ENCODE measurements at places on chromosomes 7 and 10. TPM values are rescaled to one million over a fixed set of nuclear protein-coding genes. Genes with fewer than 3 reads are reported as not detected.

The ANXA8 gene
- total RNA-seq, result not detected

The OPALIN gene
- not detected for total RNA-seq

The C1QL3 gene
- total RNA-seq, result not detected

The WIPF3 gene
- not detected for total RNA-seq

The FAM13C gene
- not detected for total RNA-seq

GRCh38 chr10:15189133-15189885 lies 20.8 kb upstream of the NMT2 start:
- no peaks in the 10 kb centered on the region for H3K27me3 ChIP-seq
- no peaks in the 10 kb centered on the region for H3K36me3 ChIP-seq
- peaks cover 33% of the 10 kb centered on the region for H3K4me1 ChIP-seq
- DNase-seq, result no peak

DNA sequence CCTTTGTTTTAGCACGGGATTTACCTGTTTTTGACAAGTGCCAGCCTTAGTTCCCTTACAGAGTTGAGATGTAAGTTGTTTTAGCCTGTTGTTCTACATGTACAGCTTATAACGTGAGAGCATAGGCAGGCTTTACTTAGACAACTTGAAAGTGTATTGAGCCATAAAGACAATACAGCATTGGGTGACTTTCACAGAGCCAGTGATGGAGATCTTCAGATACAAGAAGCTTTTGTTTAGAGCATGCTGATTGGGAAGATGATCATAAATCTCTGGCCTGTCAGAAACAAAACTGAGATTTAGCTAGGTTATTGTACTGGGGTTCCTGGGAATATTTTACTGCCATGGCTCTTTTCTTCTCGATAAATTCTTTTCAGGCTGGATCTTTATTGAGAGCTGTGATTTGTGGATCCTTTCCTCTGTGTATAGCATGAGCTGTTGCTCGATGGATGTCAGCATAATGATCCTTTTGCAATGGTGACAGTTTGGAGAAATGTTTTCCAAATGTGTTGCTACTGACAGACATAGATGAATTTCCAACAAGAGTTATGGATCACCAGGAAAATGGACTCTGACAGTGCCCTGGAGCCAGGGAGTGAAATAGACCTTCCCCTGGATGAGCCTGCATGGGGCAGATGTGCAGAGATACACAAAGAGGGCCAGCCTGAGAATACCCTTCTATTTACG lies 30.2 kb downstream of the LHFPL3 start:
- no peak overlapping the region for H3K4me3 ChIP-seq
- DNase-seq, result no peak
- no peak overlapping the region for H3K27ac ChIP-seq
- H3K4me1 ChIP-seq, result no peaks in the 10 kb centered on the region
- H3K36me3 ChIP-seq, result no peaks in the 10 kb centered on the region
- H3K27me3 ChIP-seq, result peaks cover 3% of the 10 kb centered on the region

DNA sequence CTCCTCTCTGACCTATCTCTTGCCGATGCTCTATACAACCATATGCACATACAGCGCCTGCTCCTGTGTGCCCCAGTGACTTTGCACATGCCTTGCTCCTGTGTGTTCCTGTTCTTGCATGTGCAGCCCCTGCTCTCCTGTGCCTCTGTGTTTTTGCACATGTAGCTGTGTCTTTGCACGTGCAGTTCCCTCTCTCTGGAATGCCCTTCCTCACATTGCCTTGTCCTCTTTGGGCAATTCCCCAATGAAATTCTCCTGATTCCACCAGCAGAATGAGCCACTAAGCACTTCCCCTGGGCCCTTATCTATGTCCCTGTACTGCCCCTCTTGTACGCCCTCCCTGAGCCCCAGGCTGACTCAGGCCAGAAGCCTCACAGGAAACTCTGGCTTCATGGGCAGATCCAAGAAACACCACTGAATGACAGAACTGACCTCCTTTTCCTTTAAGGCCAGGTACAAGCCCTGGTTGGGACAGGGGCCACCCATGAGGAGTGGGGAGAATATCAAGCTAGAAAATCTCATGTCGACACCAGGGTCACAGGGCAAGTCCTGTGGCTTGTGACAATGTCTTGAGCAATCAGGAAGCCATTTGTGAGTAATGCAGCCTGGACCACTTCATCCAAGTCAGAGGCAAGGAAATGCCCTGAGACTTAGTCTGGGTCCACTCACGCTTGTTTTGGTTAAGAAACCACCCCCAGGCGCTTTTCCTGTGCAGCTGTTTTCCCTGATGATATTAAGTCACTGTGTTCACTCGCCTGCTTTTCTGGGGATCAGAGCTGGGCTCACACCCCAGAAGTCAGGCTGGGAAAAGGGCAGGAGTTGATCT lies 1.9 kb upstream of the ARHGAP22 start:
- H3K36me3 ChIP-seq, result no peaks in the 10 kb centered on the region
- peaks cover 42% of the 10 kb centered on the region for H3K27me3 ChIP-seq
- DNase-seq, result no peak
- H3K4me1 ChIP-seq, result peaks cover 3% of the 10 kb centered on the region

DNA sequence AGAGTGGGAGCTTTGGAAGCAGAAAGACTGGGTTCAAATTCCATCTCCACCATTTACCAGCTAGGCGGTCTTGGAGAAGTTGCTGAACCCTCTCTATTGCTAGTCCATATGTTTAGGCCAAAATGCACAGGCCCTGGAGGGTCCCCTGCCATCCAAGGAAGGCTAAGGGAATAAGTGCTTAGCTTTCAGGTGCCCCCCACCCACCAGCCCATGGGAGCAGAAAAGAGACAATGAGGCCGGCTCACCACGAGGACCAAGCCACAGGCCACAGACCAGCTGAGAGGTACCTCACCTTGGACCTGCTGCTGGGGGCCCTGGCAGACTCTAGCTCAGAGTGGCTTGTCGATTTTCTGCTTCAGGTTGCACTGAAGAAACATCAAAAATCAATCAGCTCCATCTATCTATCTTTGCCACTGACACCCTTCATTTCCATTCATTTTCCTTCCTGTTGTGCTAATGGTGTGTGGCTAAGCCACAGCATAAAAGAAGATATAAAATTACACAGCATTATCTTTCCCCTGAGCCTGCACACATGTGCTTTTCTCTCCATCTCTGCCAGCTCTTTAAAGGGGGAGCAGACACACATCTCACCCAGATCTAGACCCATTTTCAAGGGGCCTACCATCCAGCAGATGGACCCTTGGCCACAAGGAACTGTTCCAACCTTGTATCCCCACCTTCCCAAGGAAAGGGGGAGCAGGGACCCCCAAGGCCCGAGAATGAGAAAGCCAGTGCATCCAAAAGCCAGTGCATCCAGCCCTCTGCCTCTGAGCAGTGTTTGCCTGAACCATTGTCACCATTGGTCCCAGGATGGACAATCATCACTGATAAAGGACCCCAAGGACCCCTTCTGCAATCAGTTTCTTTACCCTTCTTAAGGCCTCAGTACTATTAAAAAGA lies 65.4 kb downstream of the GRID1 start:
- no peaks in the 10 kb centered on the region for H3K36me3 ChIP-seq
- H3K4me3 ChIP-seq, result no peak overlapping the region

DNA sequence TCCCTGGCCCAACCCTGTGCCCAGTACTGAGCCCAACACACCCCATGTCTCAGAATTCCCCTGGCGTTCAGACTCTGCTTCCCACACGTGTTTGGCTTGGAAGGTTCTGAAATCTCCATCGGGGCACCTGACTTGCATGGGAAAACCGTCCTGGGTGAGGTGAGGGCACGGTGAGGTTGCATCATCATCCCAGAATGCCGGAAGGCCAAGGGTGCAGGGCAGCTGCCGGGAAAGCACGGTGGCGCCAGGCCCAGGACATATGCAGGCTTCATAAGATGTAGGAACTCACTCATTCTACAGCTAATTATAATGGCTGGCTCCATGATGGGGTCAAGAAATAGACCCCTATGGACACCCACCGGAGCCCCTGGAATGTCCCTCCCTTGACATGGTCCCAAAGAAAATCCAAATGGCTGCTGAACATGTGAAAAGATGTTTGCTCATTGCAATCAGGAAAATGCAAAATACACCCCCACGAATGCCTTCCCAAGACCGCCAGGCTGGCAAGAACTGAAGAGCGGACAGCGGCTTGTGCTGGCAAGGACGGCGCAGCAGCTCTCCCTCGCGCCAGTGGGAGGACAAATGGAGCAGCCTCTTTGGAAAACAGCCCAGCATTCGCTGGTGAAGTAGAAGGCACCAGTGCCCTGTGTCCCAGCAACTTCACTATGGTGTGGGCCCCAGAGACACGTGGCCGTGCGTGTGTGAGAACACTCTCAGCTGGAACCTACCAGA lies 2.3 kb downstream of the KNDC1 start:
- H3K36me3 ChIP-seq, result no peaks in the 10 kb centered on the region
- H3K27ac ChIP-seq, result no peak overlapping the region
- no peaks in the 10 kb centered on the region for H3K4me1 ChIP-seq
- DNase-seq, result no peak
- no peak overlapping the region for H3K4me3 ChIP-seq

- no peaks in the 10 kb centered on the region for H3K4me1 ChIP-seq
- no peak overlapping the region for H3K27ac ChIP-seq
- DNase-seq, result no peak
Measured at GRCh38 chr7:152006336-152006735, 19.1 kb upstream of the GALNT11 start.

- peaks cover 10% of the 10 kb centered on the region for H3K27me3 ChIP-seq
- no peaks in the 10 kb centered on the region for H3K36me3 ChIP-seq
- no peak overlapping the region for H3K27ac ChIP-seq
- H3K4me1 ChIP-seq, result no peaks in the 10 kb centered on the region
- no peak overlapping the region for H3K4me3 ChIP-seq
Measured at GRCh38 chr7:22326181-22326580, 30.8 kb downstream of the RAPGEF5 start.

DNA sequence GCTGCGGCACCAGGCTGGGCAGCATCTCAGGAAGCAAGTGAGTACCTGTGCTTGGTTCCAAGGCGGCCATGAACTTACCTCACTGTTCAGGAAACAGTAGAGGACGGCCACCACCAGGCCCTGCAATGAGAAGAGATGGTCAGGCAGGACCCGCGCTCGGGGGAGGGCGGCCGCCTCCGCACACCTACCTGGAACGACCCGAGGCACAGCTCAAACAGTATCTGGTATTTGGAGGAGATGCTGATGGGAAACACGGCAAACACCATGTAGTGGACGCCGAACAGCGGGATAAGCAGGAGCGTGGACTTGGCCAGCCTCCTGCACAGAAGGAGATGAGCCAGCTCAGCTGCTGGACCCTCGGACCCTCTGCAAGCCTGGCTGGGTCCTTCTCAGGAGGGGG lies 112.9 kb downstream of the VIPR2 start:
- peaks cover 5% of the 10 kb centered on the region for H3K4me1 ChIP-seq
- no peak overlapping the region for H3K4me3 ChIP-seq
- H3K27ac ChIP-seq, result no peak overlapping the region
- H3K36me3 ChIP-seq, result no peaks in the 10 kb centered on the region

DNA sequence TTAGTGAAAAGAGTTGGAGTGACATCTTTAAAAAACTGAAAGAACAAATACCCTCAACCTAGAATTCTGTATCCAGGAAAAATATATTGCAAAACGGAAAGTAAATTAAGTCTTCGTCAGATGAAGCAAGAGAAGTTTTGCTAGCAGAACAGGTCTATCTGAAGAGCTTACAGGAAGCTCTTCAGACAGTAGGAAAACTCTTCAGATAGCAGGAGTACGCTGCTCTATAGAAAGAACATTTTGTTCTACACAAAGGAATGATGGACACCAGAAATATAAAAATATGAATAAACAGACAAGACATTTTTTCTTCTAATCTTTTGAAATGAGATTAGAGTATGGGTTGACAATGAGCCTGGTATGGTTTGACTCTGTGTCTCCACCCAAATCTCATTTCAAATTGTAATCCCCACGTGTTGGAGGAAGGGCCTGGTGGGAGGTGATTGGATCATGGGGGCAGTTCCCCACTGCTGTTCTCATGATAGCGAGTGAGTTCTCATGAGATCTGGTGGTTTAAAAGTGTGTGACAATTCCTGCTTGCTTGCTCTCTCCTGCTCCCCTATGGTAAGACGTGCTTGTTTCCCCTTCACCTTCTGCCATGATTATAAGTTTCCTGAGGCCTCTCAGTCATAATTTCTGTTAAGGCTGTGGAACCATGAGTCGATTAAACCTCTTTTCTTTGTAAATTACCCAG lies 567.3 kb downstream of the AUTS2 start:
- no peaks in the 10 kb centered on the region for H3K36me3 ChIP-seq
- H3K4me1 ChIP-seq, result no peaks in the 10 kb centered on the region
- no peak overlapping the region for H3K27ac ChIP-seq
- no peaks in the 10 kb centered on the region for H3K27me3 ChIP-seq
- H3K4me3 ChIP-seq, result no peak overlapping the region

- DNase-seq, result no peak
- H3K4me1 ChIP-seq, result peaks cover 5% of the 10 kb centered on the region
- peaks cover 16% of the 10 kb centered on the region for H3K36me3 ChIP-seq
- no peak overlapping the region for H3K27ac ChIP-seq
- H3K4me3 ChIP-seq, result no peak overlapping the region
Measured at GRCh38 chr7:42893346-42894240, 18.3 kb downstream of the C7orf25 start.

Measured in activated CD4-positive, alpha-beta memory T cell treated with anti-CD3 and anti-CD28 coated beads for 36 hours (primary cell).